Pancreas (tissue), 10 donors: ENCODE measurements at places on chromosomes 5 and 9. TPM values are rescaled to one million over a fixed set of nuclear protein-coding genes. Genes with fewer than 3 reads are reported as not detected.

The ADAMTS6 gene
- total RNA-seq, result 0.28 TPM

The CDC25C gene
- not detected for total RNA-seq

The CCDC187 gene
- 0.31 TPM for total RNA-seq

The PRDM9 gene
- not detected for total RNA-seq

The CCDC192 gene
- total RNA-seq, result not detected

The ACO1 gene
- total RNA-seq, result 33.0 TPM

The TOR1A gene
- total RNA-seq, result 8.9 TPM

The ICE1 gene
- 12.7 TPM for total RNA-seq

The PCDHGA11 gene
- total RNA-seq, result 1.2 TPM

The SPATA31D4 gene
- total RNA-seq, result not detected

The ZNF346 gene
- 9.2 TPM for total RNA-seq

The CDC20B gene
- total RNA-seq, result not detected

The DRD1 gene
- not detected for total RNA-seq

The CDO1 gene
- total RNA-seq, result 8.7 TPM

The TAF11L8 gene
- total RNA-seq, result not detected

The PCDHB15 gene
- 2.4 TPM for total RNA-seq

The RETREG1 gene
- total RNA-seq, result 11.2 TPM

The PTPRD gene
- 6.5 TPM for total RNA-seq

The SNCAIP gene
- total RNA-seq, result 0.26 TPM

The BTNL8 gene
- total RNA-seq, result 0.23 TPM

The SMIM33 gene
- total RNA-seq, result not detected

The ZBED3 gene
- 12.4 TPM for total RNA-seq

The SLCO4C1 gene
- 0.64 TPM for total RNA-seq

The TERT gene
- not detected for total RNA-seq

The TMEM252 gene
- not detected for total RNA-seq

The TMEM203 gene
- 9.7 TPM for total RNA-seq

The STKLD1 gene
- total RNA-seq, result 0.58 TPM

The NR6A1 gene
- total RNA-seq, result 2.2 TPM

The PCDHGA3 gene
- total RNA-seq, result 1.7 TPM

The GABRB2 gene
- not detected for total RNA-seq

The KCNV2 gene
- total RNA-seq, result not detected

The ZNF608 gene
- total RNA-seq, result 10.0 TPM

The PKD2L2 gene
- 0.23 TPM for total RNA-seq

The CSNK1G3 gene
- 29.0 TPM for total RNA-seq

The RABL6 gene
- total RNA-seq, result 68.5 TPM

The CYLC2 gene
- not detected for total RNA-seq

The RNF183 gene
- 0.16 TPM for total RNA-seq

The TAF1L gene
- 0.03 TPM for total RNA-seq

The NOL6 gene
- total RNA-seq, result 16.5 TPM

The EDIL3 gene
- 2.0 TPM for total RNA-seq

The PROB1 gene
- total RNA-seq, result 0.24 TPM

The FREM1 gene
- 5.2 TPM for total RNA-seq

The MCTP1 gene
- 2.4 TPM for total RNA-seq

The GMCL2 gene
- total RNA-seq, result not detected

The INSL4 gene
- total RNA-seq, result not detected

The ATP6V1G1 gene
- total RNA-seq, result 38.3 TPM

The PCDHGC3 gene
- 17.8 TPM for total RNA-seq

The PLPPR1 gene
- total RNA-seq, result 0.55 TPM

The RASA1 gene
- total RNA-seq, result 8.5 TPM

The ST8SIA4 gene
- total RNA-seq, result 0.87 TPM

The LCP2 gene
- 2.0 TPM for total RNA-seq

The ACSL6 gene
- 0.83 TPM for total RNA-seq

The TAF11L10 gene
- total RNA-seq, result not detected

The CKMT2 gene
- total RNA-seq, result 1.7 TPM

The GAS1 gene
- 6.6 TPM for total RNA-seq
